ENCODE measurements at places on chromosomes 12 and 14. TPM values are rescaled to one million over a fixed set of nuclear protein-coding genes. Genes with fewer than 3 reads are reported as not detected.

The PPFIA2 gene
- 2.1 TPM for total RNA-seq

The CLEC6A gene
- total RNA-seq, result not detected

The COL2A1 gene
- total RNA-seq, result not detected

The EGLN3 gene
- total RNA-seq, result 1.8 TPM

The WDR89 gene
- total RNA-seq, result 11.1 TPM

The KCNJ8 gene
- 7.4 TPM for total RNA-seq

The TRHDE gene
- 7.3 TPM for total RNA-seq

The PTCSC3 gene
- total RNA-seq, result not detected

The EML1 gene
- 36.2 TPM for total RNA-seq

The ARHGEF40 gene
- 24.7 TPM for total RNA-seq

The SLC6A15 gene
- 0.99 TPM for total RNA-seq

The GARIN6 gene
- not detected for total RNA-seq

The NRXN3 gene
- total RNA-seq, result 0.51 TPM

The DGKA gene
- 51.9 TPM for total RNA-seq

The AKAP3 gene
- total RNA-seq, result 1.5 TPM

The OTX2 gene
- not detected for total RNA-seq

Data from fibroblast of lung (primary cell).